Fibroblast of skin of left biceps (primary cell): ENCODE measurements at places on chromosomes 11 and 22.

- no peak for DNase-seq
These were observed 340.8 kb downstream of the MN1 start for GRCh38 chr22:27460591-27461347.

GRCh38 chr11:80096736-80097135 is 655.9 kb upstream of the TENM4 start:
- peak; percentile 57 for DNase-seq

DNA sequence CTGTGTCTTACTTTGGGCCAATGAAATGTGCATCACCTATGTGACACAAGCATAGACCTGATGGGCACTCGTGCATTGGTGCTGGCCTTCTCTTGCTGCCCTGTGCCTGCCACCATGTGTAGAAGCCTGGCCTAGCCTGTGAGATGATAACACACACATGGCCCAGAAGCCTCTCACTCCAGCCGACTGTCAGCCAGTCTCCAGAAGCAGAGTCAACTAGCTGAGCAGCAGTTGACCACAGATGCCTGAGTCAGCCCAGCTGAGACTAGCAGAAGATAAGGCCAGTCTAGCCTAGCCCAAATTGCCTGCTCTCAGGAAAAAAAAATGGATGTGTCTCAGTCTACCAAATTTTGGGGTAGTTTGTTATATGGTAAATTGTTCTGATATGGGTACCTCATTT is 46.2 kb downstream of the CSNK2A3 start:
- DNase-seq: no peak

- DNase-seq: no peak
These were observed 1.8 kb downstream of the FUT4 start for GRCh38 chr11:94545264-94546161.

GRCh38 chr22:20580611-20581502 is 73.4 kb downstream of the MED15 start:
- no peak for DNase-seq

GRCh38 chr22:23263651-23264555 is 83.6 kb downstream of the BCR start:
- no peak for DNase-seq

DNA sequence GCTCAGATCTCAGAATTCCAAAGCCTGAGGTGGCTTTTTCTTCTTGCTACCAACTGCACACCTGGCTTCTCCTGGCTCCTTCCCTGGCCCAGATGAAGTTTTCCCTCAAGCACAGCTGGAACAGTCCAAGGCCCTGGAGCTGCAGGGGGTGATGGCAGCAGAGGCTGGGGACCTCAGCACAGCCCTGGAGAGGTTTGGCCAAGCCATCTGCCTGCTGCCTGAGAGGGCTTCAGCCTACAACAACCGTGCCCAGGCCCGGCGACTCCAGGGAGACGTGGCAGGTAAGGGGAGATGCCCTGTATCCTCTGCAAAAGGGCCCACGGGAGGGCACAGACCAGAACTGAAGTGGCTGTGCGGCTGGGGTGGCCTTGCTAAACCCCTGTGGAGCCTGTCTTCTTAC is 1.2 kb downstream of the TTC36 start:
- no peak for DNase-seq

- no peak for DNase-seq
These were observed 76.0 kb upstream of the WNT7B start for GRCh38 chr22:46052801-46053562.

DNA sequence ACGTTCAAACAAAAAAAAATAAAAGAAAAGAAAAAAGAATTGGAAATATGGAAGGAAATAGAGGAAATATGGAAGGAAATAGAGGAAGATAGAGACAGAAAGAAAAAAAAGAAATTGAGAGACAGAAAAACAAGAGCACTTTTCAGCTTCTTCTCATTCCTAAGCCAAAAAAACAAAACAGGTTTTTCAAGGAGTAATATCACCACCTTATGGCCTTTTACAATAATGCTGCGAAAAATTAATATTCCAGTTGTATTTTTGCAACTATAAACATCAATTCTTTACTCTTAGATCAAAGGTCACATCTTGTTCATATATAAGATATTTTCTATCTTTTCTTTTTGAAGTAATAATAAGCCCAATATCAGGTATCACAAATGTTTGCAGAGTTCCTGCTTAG is 328.3 kb downstream of the FAT3 start:
- no peak for DNase-seq

- no peak for DNase-seq
These were observed 107.0 kb downstream of the WNT7B start for GRCh38 chr22:45870011-45870410.

- DNase-seq: no peak
These were observed 118.5 kb upstream of the APOA1 start for GRCh38 chr11:116955949-116956348.

DNA sequence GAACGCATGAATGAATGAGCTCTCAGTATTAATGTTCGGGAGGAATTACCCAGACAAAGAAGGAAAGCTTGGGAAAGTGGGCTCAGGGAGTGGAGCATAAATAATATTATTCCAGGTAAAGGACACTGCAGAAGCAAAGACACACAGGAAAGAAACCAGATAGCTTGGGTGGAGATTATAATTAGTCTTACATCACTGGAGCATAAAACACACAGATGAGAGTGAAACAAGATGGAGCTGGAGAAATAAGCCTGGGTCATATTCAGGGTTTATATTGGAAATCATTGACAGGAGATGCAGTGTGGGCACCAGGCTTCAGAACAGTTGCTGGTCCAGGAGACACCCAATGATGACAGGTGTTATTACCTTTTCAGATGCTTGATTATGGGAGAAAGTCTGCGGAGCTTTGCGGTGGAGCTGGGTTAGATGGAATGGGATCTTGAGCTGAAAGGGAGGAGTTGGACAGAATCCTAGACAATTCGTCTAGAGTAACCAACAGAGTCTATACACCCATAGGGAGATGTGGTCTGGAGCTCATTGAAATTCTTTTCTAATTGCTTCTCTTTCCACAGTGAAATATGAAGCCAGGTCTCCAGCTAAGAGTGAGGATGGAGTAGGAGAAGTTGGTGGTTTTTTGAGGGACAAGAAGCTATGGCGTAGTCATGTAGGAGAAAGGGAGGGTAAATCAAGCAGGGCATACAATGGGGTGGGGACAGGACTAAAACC is 227.2 kb downstream of the FAM76B start:
- no peak for DNase-seq

DNA sequence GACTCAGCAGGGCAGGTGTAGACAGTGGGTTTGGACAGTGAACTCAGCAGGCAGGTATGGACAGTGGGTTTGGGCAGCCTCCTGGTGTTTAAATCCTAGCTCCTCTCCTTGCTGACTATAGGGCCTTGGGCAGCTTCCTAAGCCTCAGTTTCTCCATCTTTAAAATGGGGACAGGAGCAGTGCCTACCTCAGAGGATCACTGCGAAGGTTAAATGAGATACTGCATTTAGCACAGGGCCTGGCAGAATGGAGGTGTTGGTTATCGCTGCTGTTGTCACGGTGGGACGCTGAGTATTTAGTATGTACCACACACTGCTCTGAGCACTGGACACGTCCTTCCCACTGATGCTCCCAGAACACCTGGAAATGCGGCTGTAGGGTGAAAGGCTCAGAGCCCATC is 14.4 kb upstream of the SCGB1A1 start:
- no peak for DNase-seq

GRCh38 chr11:70019576-70020011 is 58.5 kb upstream of the ANO1 start:
- no peak for DNase-seq

GRCh38 chr11:133601641-133602040 is 69.3 kb upstream of the OPCML start:
- DNase-seq: no peak

DNA sequence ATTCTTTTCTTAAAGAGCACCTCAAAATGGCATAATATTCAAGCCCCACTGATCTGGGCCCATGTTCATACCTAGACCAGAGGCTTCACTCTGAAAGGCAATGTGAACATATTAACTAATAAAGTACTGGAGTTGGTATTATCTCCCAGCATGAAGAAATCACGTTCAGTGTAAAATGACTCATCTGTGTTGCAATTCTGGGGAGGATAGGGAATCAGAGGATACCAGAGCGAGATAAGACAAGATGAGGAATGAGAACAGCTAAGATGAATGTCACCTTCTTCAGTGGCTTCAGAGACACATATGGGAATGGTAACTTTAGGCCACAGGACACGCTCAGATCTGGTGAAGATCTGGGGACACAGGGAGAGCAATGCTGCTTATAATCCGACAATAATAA is 121.1 kb downstream of the NTM start:
- no peak for DNase-seq

DNA sequence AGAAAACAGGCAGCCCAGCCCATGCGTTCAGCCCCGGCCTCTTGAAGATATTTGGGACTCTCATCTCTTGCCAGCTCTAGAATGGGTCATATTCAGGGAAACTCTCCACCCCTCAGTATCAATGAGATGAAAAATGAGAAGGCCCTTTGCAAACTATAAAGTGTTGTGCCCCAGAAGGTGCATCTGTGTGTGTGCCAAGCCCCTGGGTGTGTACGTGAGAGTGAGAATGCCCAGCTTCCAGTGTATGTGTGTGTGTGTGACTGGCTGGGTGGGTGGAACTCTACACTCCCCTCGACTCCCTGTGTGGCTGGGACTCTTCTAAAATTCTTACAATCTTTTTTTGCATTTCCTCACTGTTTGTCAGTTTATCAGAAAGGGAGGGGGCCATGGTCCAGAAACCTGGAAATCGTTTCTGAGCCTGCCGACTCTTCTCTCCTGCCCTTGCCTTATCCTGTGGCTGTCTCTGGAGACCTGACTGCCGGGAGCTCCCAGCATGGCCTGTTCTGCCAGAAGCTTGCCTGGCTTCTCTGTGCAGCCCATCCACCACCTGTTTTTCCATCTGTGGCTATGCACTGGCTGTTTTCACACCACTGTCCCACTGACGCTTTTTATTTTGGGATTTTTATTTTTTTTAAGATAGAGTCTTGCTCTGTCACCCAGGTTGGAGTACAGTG is 1.2 kb downstream of the P2RY6 start:
- DNase-seq: no peak

- no peak for DNase-seq
These were observed 54.5 kb downstream of the TRIM44 start for GRCh38 chr11:35717043-35717442.
